ENCODE measurements at places on chromosomes 1 and 21. TPM values are rescaled to one million over a fixed set of nuclear protein-coding genes. Genes with fewer than 3 reads are reported as not detected.

Gene HMGN1
- 524 TPM for total RNA-seq

Gene NCF2
- total RNA-seq, result 0.38 TPM

DNA sequence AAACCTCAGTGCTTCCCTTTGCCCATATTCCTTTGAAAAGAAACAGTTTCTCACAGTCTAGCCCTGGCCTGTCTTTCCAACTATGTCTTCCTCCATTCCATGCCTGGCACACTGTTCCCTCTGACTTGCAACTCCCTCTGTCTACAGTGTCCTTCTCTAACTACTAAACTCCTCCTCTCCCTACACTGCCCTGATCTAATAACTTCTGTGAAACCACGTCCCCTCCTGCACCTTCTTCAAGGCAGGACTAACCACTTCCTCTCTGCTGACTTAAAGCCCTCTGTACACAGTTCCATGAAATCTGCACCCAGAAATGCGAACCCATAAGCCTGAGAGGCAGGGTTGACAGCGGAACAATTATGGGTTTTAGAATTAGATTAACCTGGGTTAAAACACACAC, 62.2 kb upstream of the ATP1B1 start:
- no peaks in the 10 kb centered on the region for H3K36me3 ChIP-seq
- no peak overlapping the region for H3K27ac ChIP-seq
- no peaks in the 10 kb centered on the region for H3K27me3 ChIP-seq
- DNase-seq, result no peak
- H3K4me3 ChIP-seq, result no peak overlapping the region

DNA sequence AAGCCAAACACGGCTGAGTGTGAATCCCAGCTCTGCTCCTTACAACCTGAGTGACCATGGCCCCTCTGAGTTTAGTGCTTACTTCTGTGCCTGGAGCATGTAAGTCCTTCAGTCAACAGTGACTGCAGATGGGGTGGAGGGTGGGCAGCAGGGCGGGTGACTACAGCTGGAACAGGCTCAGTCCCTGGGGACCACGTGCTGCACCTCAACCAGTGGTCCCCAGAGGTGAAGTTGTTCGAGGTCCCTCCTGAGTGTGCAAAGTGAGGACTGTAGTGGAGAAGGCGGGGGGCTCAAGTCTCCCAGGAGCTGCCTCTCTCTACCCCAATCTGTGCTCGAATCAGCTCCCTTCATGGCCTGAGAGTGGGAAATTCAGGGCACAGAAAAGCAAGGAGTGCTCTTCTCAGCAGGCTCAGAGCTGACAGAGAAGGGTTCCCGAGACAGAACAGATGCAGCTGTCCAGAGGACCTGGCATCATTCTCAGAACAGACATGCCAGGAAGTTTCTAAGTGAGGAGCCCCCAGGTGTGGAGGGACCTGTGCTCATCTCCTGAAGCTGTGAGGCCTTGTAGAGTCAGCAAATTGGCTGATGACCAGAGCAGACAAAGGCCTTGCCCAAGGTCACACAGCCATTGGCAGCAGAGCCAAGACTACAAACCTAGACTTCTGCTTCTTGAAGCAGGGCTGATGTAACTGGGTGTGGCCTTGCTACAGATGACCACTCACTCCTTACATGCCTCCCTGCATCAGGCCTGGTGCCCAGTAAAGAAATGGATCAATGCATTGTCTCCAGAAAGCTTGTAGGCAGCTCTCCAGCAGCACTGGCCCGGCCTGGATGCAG, 61.7 kb upstream of the EDN2 start:
- 0 out of 3 replicates have a peak, but pooled peaks cover 2% of the 10 kb centered on the region for H3K27me3 ChIP-seq
- no peak overlapping the region for H3K27ac ChIP-seq
- H3K36me3 ChIP-seq, result no peaks in the 10 kb centered on the region
- H3K4me3 ChIP-seq, result no peak overlapping the region

Gene TMPRSS2
- total RNA-seq, result 0.20 TPM

GRCh38 chr1:15180189-15180588, 26.6 kb downstream of the TMEM51 start:
- H3K4me1 ChIP-seq, result 0 out of 2 replicates have a peak, but pooled peaks cover 3% of the 10 kb centered on the region
- no peak overlapping the region for H3K27ac ChIP-seq
- no peak for DNase-seq
- H3K27me3 ChIP-seq, result peaks cover 26% of the 10 kb centered on the region

GRCh38 chr1:34906756-34907155, 22.7 kb downstream of the DLGAP3 start:
- H3K27ac ChIP-seq, result no peak overlapping the region
- no peaks in the 10 kb centered on the region for H3K36me3 ChIP-seq
- DNase-seq, result no peak
- peaks cover 48% of the 10 kb centered on the region for H3K27me3 ChIP-seq
- peaks cover 11% of the 10 kb centered on the region for H3K4me1 ChIP-seq

GRCh38 chr1:53187401-53187800, 9.2 kb upstream of the CPT2 start:
- DNase-seq, result no peak
- no peak overlapping the region for H3K4me3 ChIP-seq
- H3K27ac ChIP-seq, result no peak overlapping the region
- H3K4me1 ChIP-seq, result peaks cover 13% of the 10 kb centered on the region
- no peaks in the 10 kb centered on the region for H3K27me3 ChIP-seq
- no peaks in the 10 kb centered on the region for H3K36me3 ChIP-seq

DNA sequence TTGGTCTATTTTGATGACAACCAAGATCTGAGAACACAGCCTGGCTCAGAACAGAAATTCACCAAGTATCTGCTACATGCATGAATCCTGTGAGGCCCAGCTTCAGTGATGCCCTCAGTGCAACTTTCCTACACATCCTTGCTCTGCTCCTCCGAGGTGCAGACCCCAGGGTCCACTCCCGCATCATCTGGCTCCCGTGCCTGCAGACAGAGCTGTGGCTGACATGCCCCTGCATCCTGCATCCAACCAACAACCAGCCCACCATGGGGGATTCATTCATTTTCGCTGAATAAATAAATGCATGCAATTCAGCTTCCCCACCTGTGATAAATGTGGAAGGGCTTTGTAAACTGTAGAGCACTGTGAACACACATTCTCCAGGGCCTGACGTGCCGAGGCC, 112.3 kb downstream of the GLIS1 start:
- no peak for DNase-seq
- no peak overlapping the region for H3K27ac ChIP-seq
- H3K36me3 ChIP-seq, result no peaks in the 10 kb centered on the region
- no peak overlapping the region for H3K4me3 ChIP-seq

DNA sequence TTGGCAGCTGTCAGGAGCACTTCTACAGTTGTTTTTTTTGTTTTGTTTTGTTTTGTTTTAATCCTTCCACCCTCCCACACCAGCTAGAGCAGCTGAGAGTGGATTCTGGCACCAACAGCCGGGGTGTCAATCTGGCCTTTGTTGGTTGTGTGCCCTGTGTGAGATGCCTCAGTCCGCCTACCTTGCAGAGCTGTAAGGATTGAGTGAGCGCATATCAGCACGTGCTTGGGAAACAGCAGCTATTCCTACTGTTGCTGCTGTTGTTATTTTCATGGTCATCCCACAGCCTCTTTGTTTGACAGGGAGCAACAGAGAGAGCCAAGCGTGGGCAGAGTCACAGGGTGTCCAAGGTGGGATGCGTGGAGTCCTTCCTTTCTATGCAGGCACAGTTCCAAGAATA, 50.4 kb downstream of the PGBD5 start:
- peaks cover 9% of the 10 kb centered on the region for H3K27me3 ChIP-seq
- no peak for DNase-seq
- no peaks in the 10 kb centered on the region for H3K36me3 ChIP-seq

Gene PRKAA2
- total RNA-seq, result not detected

- H3K27me3 ChIP-seq, result no peaks in the 10 kb centered on the region
- H3K4me1 ChIP-seq, result peaks cover 3% of the 10 kb centered on the region
- H3K36me3 ChIP-seq, result no peaks in the 10 kb centered on the region
- H3K27ac ChIP-seq, result peak overlapping the region; percentile 51
- DNase-seq, result no peak
These were observed 7.5 kb downstream of the NRIP1 start for GRCh38 chr21:15057285-15057684.

DNA sequence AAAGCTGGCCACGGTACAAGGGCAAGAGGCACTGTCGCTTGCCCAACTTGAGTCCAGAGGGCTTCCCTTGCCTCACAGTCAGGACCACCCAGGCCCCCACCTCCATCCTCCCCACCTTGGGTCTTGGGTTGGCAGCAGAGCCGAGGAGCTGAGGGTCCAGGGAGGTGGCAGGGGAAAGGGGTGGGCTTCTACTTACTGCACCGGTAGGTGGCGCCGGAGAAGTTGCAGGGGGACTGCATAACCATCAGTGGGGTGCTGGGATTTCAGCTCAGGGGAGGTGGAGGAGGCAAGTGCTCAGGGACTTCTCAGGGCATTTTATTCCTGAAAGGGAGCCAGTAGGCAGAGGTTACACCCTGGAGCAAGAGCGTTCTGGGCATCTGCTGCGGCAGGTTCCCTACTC, 44.0 kb downstream of the TRIM62 start:
- peaks cover 6% of the 10 kb centered on the region for H3K4me1 ChIP-seq
- H3K27ac ChIP-seq, result no peak overlapping the region
- no peaks in the 10 kb centered on the region for H3K36me3 ChIP-seq
- DNase-seq, result peak; percentile 58
- H3K4me3 ChIP-seq, result no peak overlapping the region

DNA sequence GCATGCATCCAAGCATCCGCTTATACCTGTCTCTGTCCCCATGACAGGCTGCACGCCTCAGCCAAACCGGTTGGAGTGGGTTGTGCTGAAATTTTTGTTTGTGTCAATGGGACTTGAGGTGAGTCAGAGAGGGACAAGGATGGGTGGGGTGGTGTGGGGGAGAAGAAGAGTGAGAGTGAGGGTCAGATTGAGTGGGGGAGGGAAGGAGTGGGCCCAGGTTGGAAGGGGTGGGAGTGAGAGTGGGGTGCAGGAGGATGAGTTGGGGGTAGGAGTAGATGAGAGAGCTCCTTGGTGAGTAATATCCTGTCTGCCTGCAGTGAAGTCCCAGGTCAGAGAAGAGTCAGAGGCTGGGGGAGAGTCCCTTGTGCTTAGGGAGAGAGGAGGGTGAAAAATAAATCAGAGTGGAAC, 3.3 kb upstream of the NECTIN4 start:
- no peak overlapping the region for H3K27ac ChIP-seq
- no peaks in the 10 kb centered on the region for H3K27me3 ChIP-seq
- no peak for DNase-seq
- no peaks in the 10 kb centered on the region for H3K36me3 ChIP-seq

GRCh38 chr1:202694314-202694713, 15.9 kb downstream of the SYT2 start:
- H3K36me3 ChIP-seq, result no peaks in the 10 kb centered on the region
- no peak for DNase-seq
- no peak overlapping the region for H3K27ac ChIP-seq

DNA sequence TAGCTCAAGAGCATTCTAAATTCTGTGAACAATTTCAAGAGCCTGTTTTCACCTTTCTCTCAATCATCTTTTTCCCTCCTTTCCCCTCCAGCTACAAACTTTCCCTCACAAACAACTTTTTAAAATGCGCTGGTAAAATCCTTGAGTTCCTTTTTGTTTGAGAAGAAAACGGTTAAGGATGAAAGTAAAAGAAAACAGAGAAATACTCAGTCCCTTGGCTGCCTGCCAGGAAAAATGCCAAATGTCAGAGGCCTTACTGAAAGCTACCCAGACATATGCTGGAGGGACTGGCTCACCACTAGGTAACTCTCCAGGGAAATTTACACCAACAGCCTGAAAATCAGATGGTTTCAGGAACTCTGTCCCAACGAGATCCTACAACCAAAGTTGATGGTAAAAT, 11.0 kb upstream of the SERBP1 start:
- H3K27me3 ChIP-seq, result no peaks in the 10 kb centered on the region
- DNase-seq, result no peak
- H3K27ac ChIP-seq, result no peak overlapping the region
- H3K4me3 ChIP-seq, result no peak overlapping the region

DNA sequence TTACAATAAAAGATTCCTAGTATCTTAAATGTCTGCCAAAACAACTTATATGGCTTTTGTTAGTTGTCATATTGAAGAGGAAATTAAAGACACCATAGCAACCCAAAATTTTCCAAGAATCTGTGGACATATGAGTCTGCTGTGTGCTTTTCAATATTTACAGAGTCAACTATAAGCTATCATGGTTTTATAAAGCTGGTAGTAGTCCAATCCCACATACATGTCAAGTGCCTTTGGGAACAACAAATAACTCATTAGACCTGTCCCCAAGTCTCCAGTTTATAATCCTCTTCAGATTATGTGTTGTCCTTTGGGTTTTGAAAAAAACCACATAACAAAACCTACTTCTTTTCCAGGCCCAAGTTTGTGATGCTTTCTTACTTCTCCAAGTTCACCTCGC, 293.8 kb upstream of the USP25 start:
- no peaks in the 10 kb centered on the region for H3K36me3 ChIP-seq
- H3K4me3 ChIP-seq, result no peak overlapping the region
- DNase-seq, result no peak
- H3K4me1 ChIP-seq, result no peaks in the 10 kb centered on the region
- H3K27ac ChIP-seq, result no peak overlapping the region

DNA sequence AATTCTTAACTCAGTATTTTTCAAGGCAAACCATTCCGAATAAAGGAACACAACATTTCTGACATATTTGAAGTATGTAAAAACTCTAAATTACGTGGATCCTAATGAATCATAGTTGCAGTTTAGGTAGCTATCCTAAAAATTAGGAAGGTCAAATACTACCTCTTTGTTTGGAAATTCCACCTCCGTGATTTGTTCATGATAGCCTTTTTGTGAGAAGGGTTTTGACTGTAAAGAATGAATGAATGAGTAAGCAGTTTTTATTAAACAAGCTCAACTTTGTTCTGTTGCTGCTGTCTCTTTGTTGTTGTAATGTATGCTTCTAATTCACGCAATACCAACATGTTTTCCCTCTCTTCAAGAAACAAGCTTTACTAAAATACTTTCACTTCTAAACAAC, 840.4 kb downstream of the USP25 start:
- H3K36me3 ChIP-seq, result no peaks in the 10 kb centered on the region
- no peak overlapping the region for H3K27ac ChIP-seq
- H3K4me1 ChIP-seq, result no peaks in the 10 kb centered on the region
- H3K27me3 ChIP-seq, result no peaks in the 10 kb centered on the region

DNA sequence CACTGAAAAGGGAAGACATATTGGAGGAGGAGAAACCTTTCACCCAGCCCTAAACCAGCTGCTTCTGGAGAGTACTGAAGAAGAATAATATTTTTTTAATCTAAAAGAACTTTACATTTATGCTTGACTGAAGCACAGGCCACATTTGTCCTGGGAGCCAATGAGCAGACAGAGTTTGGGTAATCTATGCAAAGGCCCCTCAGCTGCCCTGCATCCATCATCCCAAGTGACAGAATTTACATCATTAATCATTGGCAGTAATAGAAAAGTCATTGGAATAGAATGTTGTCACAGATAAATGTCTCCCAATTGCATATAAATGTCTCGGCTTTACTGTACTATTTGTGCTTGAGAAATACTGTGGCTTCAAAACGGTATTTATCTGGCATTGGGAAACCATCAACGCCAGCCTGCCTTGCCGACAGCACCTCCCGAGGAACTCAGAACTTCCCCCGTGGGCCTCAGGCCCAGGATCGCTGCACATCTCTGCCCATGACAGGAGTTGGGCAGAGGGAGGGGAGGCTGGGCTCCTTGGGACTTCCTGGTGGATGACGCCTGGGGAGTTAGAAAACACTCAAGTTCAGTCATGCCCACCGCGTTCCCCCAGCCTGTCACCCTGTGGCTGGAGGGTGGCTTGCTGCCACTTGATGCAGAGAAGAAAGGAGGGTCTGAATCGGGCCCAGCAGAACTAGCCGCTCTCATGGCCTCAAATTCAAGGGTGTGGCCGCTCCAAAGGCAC, 133.1 kb downstream of the CAMTA1 start:
- no peak for DNase-seq
- H3K27me3 ChIP-seq, result peaks cover 9% of the 10 kb centered on the region
- no peaks in the 10 kb centered on the region for H3K36me3 ChIP-seq
- no peak overlapping the region for H3K4me3 ChIP-seq
- H3K27ac ChIP-seq, result no peak overlapping the region

- H3K36me3 ChIP-seq, result no peaks in the 10 kb centered on the region
- peaks cover 31% of the 10 kb centered on the region for H3K27me3 ChIP-seq
- no peak overlapping the region for H3K27ac ChIP-seq
- H3K4me3 ChIP-seq, result no peak overlapping the region
These were observed 10.2 kb downstream of the SPSB1 start for GRCh38 chr1:9302745-9303524.

Data from K562 (cell line).